Thyroid gland (tissue), 4 donors: ENCODE measurements at places on chromosomes 7 and 10.

DNA sequence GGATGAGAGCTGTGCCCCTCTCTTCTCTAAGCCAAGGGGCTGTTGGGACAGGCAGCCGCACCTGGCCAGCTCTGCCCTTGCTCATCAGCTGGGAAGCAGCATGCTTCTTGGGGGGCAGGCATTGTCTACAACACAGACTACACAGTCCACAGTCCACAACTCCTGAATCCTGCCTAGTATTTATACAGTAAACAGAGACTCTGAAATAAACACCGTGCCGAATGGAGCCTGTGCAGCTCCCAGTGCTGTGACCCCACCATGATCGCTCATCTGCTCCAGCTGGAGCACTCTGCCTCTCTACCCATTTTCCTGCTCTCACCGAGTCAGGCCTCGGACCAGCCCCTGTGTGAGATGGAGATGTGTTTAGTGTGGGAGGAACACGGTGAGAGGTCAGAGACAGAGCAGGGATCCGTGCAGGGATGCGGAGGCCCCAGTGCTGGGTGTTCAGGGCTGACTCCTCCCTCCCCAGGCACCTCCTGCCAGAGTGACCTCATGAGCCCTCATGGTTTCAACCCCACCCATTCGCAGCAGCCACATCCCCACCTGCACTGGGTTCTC is 608.0 kb downstream of the DNAJB6 start:
- DNase-seq, result no peak

DNA sequence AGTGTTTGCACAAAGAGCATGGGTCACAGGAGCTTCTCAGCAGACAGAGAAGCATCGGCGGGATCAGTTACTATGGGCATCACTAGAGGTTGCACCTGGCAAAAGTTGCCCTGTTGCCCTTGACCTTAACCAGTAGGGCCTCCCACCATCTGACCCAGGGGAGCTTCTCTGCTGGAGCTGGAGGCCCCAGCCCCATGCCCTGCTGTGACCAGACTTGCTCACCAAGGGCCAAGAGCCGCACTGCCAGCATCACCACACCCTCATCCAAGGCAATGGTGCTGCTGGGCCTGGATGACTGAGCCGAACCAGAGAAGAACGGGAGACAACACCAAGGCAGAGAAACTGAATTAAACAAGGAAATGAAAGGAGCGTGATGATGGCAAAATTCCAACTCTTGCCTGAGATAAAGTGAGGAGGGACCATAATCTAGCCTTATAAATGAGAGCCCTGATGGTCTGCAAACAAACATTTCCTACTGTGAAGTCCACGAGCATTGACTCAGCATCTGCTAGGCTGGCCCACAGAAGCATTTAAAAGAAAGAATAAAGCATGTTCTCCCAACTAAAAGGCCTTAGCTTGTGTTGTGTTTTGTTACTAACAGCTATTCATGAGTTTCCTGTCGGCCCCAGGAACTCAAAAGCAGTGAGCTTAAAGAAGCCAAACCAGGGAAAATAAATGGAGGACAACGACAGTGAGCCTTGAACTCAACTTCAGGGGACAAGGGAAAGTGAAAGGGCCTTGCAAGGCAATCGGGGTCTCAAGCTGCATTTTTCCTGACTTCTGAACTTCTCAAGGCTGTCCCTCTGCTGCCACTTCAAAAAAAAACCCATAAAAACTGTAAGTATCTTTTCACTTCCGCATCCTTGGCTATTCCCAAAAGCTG is 60.4 kb downstream of the AFAP1L2 start:
- no peak for DNase-seq

DNA sequence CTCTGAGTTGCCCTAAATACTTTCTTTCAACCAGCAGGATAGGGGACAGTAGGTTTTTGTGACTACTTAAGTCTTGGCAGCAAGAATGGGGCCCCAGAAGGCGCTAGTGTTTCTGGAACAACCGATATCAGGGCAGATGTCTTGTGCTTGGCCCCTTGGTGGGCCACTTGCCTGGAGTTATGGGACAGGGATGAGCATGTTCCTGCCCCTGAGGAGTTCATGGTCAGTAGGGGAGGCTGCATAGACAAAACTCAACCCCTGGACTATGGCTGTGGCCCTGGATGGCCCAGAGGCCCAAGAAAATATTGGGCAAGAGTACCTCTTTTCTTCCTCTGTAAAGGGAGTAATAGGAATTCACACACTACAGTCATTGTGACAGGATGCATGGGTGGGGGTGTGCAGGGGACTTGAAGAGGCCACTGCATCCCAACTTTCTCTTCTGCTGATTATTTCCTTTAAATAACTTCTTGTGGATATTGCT is 57.7 kb upstream of the IGFBP3 start:
- DNase-seq, result peak; percentile 15

GRCh38 chr7:99210265-99210970 is 2.5 kb upstream of the KPNA7 start:
- DNase-seq, result no peak

GRCh38 chr10:13750299-13751190 is 163.8 kb downstream of the PRPF18 start:
- no peak for DNase-seq
